ENCODE measurements at places on chromosomes 1 and 21. TPM values are rescaled to one million over a fixed set of nuclear protein-coding genes. Genes with fewer than 3 reads are reported as not detected.

CHI3L2 gene
- not detected for total RNA-seq

AKNAD1 gene
- total RNA-seq = not detected

NECTIN4 gene
- total RNA-seq = 0.29 TPM

GRCh38 chr1:187938092-187938491, 1109.3 kb downstream of the PLA2G4A start:
- no peak for DNase-seq

- no peak for DNase-seq
Measured at GRCh38 chr1:93976291-93976690, 67.1 kb upstream of the GCLM start.

GRCh38 chr1:64686828-64687724, 57.8 kb upstream of the RAVER2 start:
- DNase-seq = no peak

DNA sequence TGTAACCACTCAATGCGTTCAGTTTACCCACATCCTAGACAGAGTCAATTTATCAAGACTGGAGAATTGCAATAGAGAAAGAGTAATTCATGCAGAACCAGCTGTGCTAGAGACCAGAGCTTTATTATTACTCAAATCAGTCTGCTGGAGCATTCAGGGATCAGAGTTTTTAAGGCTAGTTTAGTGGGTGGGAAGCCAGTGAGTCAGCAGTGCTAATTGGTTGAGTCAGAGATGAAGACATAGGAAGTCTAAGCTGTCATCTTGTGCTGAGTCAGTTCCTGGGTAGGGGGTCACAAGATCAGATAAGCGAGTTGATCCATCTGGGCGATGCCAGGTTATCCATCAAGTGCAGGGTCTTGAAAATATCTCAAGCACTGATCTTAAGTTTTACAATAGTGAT, 499.6 kb downstream of the MRPL39 start:
- peak; percentile 7 for DNase-seq

- peak; percentile 65 for DNase-seq
Measured at GRCh38 chr1:53606651-53607051, 132.3 kb downstream of the GLIS1 start.

DNA sequence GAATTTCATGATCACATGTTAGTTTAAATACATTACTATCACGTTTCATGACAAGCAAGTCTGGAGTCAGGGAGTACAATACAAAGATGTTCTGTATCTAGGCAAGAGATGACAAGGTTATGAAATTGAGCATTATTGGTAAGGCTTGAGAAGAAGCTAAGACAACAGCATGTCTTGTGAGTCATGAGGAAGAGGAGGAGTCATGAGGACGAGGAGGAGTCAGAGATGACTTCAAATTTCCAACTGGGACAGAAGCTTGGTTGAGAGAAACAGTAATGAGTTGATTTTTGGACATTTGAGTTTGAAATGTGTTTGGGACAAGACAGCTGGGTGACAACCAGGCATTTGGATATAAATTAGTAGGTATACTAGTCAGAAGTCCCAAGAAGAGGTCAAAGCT, 4.3 kb upstream of the UBE2U start:
- no peak for DNase-seq
